CD4-positive, alpha-beta T cell treated with Interleukin-4 for 4 hours (primary cell): ENCODE measurements at places on chromosomes 5 and 9.

GRCh38 chr9:90775657-90776056 lies 26.0 kb upstream of the SYK start:
- DNase-seq: no peak

DNA sequence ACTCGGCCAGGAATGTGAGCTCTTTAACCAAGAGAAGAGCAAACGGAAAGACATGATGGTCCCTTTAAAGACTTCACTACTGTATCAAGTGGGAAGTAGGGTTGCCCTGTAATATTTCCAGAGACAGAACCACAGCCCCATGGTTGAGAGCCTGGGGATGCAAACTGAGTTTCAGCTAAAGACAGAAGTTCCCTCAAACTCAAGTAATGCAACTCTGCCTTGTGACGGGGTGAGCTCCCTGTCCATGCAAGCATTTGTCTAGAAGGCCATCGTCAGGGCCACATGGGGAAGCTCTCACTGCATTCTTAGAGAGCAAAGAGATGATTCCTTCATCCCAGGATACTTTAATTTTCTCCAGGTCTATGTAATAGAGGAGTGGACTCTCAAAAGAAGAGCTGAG lies 82.8 kb downstream of the INSYN2B start:
- DNase-seq: no peak

DNA sequence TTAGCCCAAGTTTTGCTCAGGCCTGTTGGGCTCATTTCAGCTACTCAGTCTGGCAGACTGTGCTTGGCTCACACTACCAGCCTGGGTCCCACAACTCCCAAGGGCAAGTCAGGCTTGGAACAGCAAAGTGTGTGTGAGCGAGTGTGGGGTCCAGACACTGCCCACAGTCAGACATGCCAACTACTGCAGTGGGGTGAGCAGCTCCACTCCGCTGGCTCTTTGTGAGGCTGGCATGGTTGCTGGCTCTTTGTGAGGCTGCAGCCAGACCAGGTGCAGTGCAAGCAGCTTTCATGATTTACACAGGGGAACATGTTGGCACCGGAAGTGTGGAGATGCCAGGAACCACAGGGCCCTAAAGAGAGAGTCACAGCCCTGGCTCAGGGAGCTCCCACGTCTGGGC lies 606.7 kb upstream of the FAM174A start:
- no peak for DNase-seq

DNA sequence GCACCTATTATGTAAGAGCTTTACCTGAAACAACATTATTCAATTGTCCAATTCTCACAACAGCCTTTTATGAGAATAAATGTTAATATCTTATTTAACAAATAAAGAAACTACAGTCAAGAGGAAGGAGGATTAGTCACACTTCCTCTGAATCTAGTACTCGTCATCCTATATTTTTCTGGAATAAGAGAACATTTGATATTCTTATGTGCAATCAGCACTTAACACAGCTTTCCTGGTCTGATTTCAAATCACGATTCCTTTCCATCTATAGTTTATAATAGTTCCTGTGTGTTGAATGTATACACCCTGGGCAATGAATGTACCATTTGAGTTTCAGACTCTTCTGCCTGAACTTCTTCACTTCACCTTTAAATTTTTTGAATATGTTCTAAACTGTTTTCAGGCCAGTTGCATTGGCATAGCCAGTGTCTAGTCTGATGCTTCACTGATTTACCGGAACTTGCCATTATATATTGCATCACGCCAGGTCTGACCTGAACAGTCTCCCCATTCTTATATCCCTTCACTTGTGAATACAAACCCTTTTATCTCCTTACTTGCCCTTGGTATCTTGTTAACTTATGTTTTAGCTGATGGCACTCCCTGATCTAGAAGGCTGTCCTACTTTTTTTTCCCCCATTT lies 698.3 kb downstream of the MAT2B start:
- no peak for DNase-seq

GRCh38 chr9:27545471-27545870 lies 15.9 kb upstream of the MOB3B start:
- DNase-seq: no peak

DNA sequence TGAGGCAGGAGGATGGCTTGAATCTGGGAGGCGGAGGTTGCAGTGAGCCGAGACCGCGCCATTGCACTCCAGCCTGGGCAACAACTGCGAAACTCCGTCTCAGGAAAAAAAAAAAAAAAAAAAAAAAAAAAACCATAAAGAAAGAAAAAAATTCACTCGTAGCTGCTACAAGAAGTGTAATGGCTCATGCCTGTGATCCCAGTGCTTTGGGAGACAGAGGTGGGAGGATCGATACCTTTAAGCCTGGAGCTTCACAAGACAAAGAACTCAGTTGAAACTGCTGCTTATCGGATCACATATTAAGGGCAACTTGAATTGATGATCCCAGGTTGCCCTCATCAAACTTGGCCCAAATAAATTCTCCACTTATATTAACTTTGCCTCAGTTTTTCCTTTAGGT lies 1.0 kb upstream of the ZCCHC7 start:
- DNase-seq: no peak
